ENCODE measurements at places on chromosomes 1 and 21. TPM values are rescaled to one million over a fixed set of nuclear protein-coding genes. Genes with fewer than 3 reads are reported as not detected.

DNA sequence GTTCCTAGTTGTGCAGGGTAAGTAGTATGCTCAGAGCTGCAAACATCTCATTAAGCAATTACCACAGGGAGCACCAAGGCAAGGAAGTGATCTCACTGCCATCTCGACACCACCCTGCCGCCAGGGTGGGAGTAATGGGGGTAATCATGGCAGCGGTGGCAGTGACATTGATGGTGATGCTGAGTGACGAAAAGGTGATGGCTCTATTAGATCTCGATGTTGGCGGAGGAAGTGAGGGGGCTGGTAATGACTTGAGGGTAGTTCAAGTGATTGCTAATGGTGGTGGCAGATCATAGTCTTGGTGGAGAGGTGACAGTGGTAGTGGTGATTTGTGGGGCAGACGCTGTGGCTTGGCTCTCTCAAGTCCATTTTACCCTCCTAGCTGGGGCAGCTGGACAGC, 25.4 kb upstream of the TENT5B start:
- H3K4me1 ChIP-seq: peaks cover 16% of the 10 kb centered on the region
- no peaks in the 10 kb centered on the region for H3K27me3 ChIP-seq
- H3K36me3 ChIP-seq: no peaks in the 10 kb centered on the region
- H3K27ac ChIP-seq: no peak overlapping the region
- DNase-seq: no peak
- no peak overlapping the region for H3K4me3 ChIP-seq

CSMD2 gene
- total RNA-seq: not detected

GRCh38 chr1:235852887-235853286, 13.8 kb downstream of the LYST start:
- no peaks in the 10 kb centered on the region for H3K36me3 ChIP-seq
- H3K27me3 ChIP-seq: no peaks in the 10 kb centered on the region
- peaks cover 17% of the 10 kb centered on the region for H3K4me1 ChIP-seq
- no peak overlapping the region for H3K4me3 ChIP-seq
- DNase-seq: no peak

DNA sequence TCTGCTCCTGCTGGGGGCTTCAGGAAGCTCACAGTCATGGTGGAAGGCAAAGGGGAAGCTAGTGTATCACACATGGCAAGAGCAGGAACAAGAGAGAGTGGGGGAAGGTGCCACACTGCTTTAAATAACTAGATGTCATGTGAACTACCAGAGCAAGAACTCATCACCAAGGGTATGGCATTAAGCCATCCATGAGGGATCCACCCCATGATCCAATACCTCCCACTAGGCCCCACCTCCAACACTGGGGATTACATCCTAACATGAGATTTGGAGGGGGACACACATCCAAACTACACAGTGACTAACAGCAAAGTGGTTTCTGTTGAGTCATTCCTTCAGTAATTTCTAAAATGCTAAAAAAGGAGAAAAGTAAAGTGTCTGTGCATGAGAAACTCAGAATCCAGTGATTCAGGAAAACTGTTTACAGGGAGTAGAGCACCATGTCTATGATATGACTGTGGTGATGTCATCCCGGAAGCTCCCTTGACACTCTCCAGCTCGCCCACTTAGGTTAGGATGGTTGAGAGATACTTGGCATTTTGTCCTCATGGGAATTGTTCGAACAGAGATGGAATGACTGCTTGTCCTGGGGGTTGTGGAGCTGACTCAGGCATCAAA, 50.3 kb downstream of the CHD1L start:
- H3K27ac ChIP-seq: no peak overlapping the region
- no peak overlapping the region for H3K4me3 ChIP-seq
- no peaks in the 10 kb centered on the region for H3K27me3 ChIP-seq
- H3K36me3 ChIP-seq: peaks cover 100% of the 10 kb centered on the region
- DNase-seq: no peak
- no peaks in the 10 kb centered on the region for H3K4me1 ChIP-seq

GRCh38 chr1:178560871-178561376, 48.0 kb downstream of the TEX35 start:
- H3K27ac ChIP-seq: no peak overlapping the region
- no peaks in the 10 kb centered on the region for H3K36me3 ChIP-seq
- no peaks in the 10 kb centered on the region for H3K4me1 ChIP-seq
- no peak overlapping the region for H3K4me3 ChIP-seq

GRCh38 chr1:218467101-218468072, 122.3 kb downstream of the TGFB2 start:
- H3K4me1 ChIP-seq: peaks cover 12% of the 10 kb centered on the region
- no peak for DNase-seq
- no peaks in the 10 kb centered on the region for H3K27me3 ChIP-seq
- no peak overlapping the region for H3K27ac ChIP-seq

GRCh38 chr1:183090391-183091006, 67.3 kb downstream of the LAMC1 start:
- H3K27ac ChIP-seq: peak overlapping the region; percentile 45
- no peaks in the 10 kb centered on the region for H3K27me3 ChIP-seq
- no peaks in the 10 kb centered on the region for H3K36me3 ChIP-seq
- no peak overlapping the region for H3K4me3 ChIP-seq
- DNase-seq: no peak

CA6 gene
- total RNA-seq: not detected

SYTL1 gene
- total RNA-seq: 74.7 TPM

- no peak overlapping the region for H3K27ac ChIP-seq
- DNase-seq: no peak
Measured at GRCh38 chr1:80218112-80218511, 1211.6 kb upstream of the ADGRL4 start.

LYPD8 gene
- total RNA-seq: not detected

DNA sequence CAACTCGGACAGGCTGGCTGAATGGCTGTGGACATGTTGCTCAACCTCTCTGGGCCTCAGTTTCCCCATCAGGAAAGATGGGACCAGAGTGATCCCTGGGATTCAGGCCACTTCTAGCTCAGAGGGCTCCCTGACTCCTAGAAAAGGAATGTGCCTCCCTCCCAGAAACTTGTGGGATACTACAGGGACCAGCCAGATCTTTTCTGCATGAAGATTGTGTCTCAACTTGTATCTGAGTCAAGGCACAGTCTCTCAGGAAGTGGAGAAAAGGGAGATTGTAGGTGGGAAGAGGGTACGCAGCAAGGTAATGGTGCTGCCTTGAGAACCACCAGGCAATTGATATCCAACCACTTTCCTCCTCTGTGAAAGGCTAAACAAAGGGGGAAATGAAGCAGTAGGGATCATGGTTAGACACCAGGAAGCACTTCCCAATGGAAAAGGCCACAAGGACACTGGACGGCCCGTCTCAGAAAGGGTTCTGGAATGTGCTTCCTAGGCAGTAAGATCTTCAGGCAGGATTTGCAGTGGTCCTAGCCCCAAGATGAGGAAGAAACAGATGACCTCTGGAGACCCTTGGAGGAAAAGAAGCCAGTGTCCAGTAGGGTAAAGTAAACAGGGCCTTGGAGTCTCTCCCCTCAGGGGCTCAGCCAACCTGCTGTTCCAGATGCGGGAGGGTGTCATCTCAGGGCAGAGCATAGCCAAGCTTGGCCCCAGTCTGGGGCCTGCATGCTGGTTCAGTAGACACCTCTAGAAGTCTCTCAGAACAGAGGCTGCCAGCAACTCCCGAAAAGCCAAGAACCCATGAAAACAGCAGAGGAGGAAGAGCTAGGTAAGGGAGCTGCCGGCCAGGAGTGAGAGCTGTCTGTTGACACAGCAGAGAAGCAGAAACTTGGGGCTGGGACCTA, 16.8 kb downstream of the IFFO2 start:
- H3K4me3 ChIP-seq: no peak overlapping the region
- no peaks in the 10 kb centered on the region for H3K27me3 ChIP-seq
- H3K27ac ChIP-seq: peak overlapping the region; percentile 65
- H3K36me3 ChIP-seq: no peaks in the 10 kb centered on the region

- no peak overlapping the region for H3K4me3 ChIP-seq
- H3K27ac ChIP-seq: no peak overlapping the region
- no peaks in the 10 kb centered on the region for H3K36me3 ChIP-seq
Measured at GRCh38 chr1:116232989-116233514, 121.9 kb downstream of the MAB21L3 start.

- H3K4me3 ChIP-seq: no peak overlapping the region
- no peak for DNase-seq
- H3K36me3 ChIP-seq: no peaks in the 10 kb centered on the region
- peaks cover 19% of the 10 kb centered on the region for H3K27me3 ChIP-seq
- peaks cover 34% of the 10 kb centered on the region for H3K4me1 ChIP-seq
Measured at GRCh38 chr1:7549277-7550161, 221.6 kb upstream of the VAMP3 start.

DNA sequence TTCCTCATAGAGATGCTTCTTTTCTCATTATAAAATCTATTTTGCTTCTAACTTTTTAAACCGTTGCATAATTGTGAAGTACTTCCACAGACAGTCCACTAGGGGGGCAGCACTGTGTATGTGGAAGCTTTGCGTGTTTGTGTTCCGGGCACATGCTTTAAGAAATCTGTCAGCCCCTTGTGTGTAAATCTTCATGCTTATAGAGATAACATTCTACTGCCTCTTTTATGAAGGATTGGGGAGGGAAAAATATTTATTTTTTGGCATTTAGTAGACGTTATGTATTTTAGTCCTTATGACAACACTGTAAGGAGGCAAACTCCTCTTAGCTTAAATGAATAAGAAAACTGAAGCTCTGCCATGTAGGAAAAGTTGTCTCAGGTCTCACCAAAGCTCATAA, 157.3 kb upstream of the PTGFR start:
- no peaks in the 10 kb centered on the region for H3K4me1 ChIP-seq
- no peak overlapping the region for H3K4me3 ChIP-seq

DNA sequence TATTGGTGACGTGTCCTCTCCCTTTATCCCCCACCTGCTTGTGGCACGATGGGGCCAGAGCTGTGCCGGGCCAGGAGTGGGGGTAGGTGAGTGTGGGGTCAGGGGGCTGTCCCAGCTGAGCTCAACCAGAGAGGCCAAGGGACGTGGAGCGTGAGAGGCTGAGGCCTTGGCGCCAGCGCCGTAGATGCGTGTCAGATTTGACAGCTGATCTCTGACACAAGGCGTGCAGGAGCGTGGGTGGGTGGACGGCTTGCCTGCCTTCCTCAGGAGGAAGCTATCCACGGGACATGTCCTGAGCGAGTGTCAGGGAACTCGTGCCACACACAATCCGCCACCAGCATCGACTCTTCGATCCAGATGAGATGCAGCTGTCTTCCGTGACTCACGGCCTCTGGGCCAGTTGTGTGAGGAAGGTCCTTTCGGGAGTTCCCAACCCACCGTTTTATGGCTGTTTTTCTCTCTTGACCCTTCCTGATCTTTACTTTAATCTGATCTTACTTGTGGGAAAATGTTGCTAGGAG, 56.7 kb downstream of the SPSB1 start:
- H3K27me3 ChIP-seq: no peaks in the 10 kb centered on the region
- no peak for DNase-seq
- H3K27ac ChIP-seq: peak overlapping the region; percentile 63
- H3K4me3 ChIP-seq: no peak overlapping the region
- peaks cover 97% of the 10 kb centered on the region for H3K4me1 ChIP-seq

FCRL6 gene
- total RNA-seq: not detected

DNA sequence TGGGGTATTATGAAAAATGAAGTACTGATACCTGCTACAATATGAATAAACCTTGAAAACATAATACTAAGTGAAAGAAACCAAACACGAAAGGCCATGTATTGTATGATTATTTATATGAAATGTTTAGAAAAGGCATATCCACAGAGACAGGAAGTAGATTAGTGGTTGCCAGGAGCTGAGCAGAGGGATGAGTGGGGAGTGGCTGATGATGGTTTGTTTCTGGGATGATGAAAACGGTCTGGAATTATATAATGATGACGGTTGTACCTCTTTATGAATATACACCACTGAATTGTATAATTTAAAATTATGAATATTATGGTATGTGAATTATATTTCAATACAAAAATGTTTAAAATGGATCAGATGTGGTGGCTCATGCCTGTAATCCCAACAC, 63.8 kb upstream of the MPC2 start:
- H3K27me3 ChIP-seq: no peaks in the 10 kb centered on the region
- no peak for DNase-seq
- H3K4me3 ChIP-seq: no peak overlapping the region
- no peak overlapping the region for H3K27ac ChIP-seq
- H3K4me1 ChIP-seq: no peaks in the 10 kb centered on the region

DNA sequence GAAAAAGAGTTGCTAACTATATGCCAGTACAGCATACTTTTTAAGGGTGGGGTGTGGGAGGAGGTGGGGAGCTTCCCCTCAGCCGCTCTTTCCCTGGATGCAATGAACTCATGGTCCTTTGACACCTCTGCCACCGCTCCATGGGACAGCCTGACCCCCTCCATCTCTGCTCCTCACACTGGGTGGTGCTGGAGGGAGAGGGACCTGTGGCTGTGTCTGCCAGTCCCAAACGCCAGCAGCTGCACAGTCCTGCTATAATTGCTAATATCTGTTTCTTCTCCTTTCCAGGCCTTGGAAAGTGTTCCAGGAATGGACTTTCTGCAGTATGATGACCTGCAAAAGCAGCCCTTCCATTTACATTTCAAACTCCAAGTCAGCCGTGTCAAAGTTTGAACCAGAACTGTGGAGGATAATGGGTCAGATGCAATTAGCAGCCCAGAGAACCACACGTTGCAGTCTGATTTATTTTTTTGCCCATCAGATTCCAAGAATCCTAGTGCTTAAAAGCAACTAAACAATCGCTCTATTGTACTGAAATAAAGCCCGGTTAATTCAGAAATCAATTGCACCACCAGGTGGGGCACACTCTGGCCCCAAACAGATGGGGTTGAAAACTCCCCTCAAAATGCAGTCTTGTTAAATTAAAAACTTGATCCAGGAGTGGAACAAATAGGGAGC, 160.7 kb upstream of the LMO4 start:
- no peak overlapping the region for H3K27ac ChIP-seq
- no peaks in the 10 kb centered on the region for H3K36me3 ChIP-seq
- peaks cover 4% of the 10 kb centered on the region for H3K27me3 ChIP-seq
- DNase-seq: no peak

TSPEAR gene
- total RNA-seq: not detected

WDR64 gene
- total RNA-seq: not detected
